Bone marrow (tissue), 2 donors: ENCODE measurements at places on chromosomes 5 and 9.
A peak's percentile ranks its signal among the peaks of the same experiment; 100 is the strongest.

DNA sequence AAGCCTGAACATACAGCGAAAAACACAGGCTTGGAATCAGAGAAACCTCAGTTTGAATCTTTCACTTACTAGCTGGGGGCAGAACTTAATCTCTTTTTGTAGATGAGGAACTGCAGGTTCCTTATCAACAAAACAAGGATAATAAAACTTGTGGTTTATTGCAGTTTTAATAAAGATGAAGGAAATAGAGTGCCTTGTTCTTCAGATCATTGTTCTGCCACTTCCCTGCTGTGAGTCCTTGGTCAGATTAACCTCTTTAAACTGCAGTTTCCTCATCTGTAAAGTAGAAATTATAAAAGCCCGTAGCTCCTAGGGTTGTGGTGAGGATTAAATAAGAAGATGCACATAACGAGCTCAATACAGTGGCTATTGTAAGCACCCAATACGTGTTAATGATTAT lies 57.4 kb downstream of the FEM1C start:
- no peak for DNase-seq

DNA sequence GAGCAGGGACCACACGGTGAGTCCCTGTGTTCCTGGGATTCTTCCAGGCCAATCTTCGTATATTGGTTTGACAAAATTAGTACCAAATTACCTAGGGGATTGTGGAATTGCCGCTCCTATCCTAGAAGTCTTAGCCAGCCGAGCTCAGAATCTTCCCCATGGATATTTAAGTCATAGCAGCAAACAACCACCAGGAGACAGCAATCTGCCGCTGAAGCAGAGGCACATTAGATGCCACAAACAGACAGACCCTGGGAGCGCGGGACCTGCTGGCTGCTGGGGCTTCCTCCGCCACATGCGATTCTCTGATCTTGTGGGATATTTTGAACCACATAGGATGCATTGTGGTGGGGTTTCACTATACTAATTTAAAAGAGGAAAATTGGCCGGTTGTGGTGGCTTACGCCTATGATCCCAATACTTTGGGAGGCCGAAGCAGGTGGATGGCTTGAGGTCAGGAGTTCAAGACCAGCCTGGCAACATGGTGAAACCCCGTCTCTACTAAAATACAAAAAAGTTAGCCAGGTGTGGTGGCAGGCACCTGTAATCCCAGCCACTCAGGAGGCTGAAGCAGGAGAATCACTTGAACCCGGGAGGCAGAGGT lies 31.7 kb upstream of the ZBTB43 start:
- DNase-seq, result no peak

DNA sequence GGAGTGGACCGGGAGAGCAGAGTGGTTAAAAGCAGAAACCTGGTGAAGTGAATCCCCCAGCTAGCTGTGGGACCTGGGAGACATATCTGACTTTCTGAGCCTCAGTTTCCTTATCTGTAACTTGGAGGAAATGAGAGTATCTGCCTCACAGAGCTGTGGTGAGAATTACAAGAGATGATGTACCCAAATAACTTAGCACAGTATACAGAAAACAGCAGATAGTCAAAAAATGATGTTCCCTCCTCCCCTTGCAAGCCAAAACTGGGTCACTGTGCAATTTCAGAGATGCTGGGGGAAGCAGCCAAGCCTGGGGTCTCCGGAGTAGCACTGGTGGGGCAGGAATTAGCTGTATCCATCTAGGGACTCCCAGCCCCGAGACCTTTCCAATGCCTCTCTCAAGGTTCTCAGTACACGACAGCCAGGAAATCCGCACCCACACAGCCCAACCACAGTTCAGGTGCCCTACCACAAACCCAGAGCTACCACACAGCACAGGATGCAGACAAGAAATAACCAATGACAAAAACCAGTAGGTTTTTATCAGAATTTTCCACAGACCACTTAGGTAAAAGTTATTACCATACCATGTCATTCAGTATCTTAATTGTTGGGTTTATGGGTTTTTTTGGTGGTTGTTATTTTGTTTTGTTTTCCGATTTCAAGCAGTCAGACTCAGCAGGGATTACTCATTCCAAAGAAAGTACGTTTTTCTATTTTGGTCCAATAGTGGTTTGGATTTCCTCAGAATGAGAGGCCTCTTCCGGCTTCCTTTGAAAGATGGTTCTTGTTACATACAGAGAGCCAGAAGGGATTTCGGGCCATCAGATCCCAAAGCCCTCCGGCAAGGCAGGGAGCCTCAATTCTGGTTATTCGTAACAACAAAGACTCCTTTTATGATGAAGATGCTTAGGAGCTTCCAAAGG lies 4.9 kb upstream of the HRH2 start:
- peak; percentile 53 for DNase-seq

- no peak for DNase-seq
These were observed 75.0 kb upstream of the NEK6 start for GRCh38 chr9:124182741-124183140.

GRCh38 chr5:32360906-32361305 lies 48.2 kb upstream of the MTMR12 start:
- no peak for DNase-seq

DNA sequence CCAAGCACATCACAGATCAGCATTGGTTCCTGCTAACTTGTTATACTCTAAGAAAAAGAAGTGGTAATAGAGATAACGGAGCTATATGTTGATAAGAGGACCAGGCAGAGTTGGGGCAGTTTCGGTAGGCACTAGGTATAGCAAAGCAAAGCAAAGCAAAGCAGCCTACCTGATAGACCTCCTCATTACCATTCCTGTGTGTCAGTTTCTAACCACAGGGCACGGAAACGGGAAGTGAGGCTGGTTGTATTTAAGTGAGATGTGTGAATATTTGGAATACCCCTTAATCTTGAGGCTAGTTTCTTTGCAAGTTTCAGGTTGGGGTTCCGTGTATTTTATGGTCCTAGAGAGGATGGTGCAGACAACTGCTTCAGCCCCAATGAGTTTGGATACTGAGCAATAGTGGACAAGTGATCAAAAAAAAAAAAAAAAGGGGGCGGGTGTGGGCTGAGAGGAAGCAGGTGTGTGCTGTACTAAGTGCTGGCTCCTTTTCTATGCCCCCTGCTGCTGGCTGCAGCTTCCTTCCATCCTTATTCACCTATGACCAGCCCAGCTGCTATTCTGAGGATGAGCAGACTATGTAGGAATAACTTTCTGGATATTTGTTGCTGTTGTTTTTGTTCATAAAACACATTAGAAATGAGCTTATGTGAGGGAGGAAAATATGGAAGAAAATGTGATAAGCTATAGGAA lies 183.3 kb downstream of the SH3GL2 start:
- DNase-seq, result no peak

GRCh38 chr9:137524981-137525317 lies 25.3 kb downstream of the PNPLA7 start:
- no peak for DNase-seq

- DNase-seq, result peak; percentile 45
These were observed 22.2 kb upstream of the CEP78 start for GRCh38 chr9:78213712-78214111.

DNA sequence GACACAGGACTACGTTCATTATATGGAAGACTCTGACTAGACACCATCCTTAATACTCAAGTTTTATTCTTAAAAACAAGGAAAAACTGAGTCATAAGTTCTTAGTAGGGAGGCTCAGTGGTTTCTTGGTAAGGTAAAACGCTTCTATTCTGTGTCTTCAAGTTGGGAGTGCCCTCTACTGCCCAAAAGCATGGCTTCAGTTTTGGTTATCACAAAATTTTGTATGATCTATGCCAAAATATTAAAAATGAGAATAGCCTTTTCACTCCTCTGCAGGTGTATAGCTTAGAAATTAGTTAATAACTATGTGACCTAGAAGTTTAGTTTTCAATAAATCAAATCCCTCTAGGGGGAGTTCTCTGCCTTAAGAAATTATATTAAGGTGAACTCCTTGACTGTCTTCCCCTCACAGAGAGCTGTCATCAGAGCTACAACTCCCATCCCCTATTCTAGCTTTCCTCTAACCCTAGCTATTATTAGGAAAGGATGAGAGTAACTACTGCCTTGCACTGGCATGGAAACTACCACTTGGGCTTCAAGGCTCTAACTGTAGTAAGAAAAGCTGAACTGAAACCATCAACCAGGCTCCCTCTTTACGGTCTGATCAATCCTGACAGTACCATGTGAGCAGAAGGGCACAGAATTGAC lies 189.7 kb downstream of the GNAQ start:
- DNase-seq, result no peak

DNA sequence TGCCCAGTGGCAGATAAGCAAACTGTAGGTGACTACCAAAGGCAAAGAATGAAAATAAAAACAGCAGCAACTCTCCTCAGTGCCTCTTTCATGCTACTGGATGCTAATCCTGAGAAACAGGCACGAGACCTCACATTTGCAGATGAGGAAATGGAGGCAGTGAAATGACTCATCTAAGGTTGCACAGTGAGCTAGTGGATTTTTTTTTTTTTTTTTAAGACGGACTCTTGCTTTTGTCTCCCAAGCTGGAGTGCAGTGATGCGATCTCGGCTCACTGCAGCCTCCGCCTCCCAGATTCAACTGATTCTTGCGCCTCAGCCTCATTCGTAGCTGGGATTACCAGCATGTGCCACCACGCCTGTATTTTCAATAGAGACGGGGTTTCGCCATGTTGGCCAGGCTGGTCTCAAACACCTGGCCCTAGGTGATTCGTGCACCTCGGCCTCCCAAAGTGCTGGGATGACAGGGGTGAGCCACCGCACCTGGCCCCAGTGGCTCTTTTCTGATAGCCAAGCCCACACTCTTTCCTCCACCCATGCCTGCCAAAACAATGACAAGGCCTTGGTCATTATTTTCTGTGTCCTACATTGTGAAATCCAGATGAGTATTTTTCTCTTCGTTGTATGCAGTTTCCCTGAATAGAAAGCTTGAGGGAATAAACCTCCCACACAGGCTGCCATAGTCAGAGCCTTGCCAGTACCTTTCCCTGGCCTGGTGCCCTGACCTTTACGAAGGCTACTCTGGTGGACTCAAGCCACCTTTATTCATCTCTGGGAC lies 19.2 kb downstream of the DOCK2 start:
- DNase-seq, result no peak

DNA sequence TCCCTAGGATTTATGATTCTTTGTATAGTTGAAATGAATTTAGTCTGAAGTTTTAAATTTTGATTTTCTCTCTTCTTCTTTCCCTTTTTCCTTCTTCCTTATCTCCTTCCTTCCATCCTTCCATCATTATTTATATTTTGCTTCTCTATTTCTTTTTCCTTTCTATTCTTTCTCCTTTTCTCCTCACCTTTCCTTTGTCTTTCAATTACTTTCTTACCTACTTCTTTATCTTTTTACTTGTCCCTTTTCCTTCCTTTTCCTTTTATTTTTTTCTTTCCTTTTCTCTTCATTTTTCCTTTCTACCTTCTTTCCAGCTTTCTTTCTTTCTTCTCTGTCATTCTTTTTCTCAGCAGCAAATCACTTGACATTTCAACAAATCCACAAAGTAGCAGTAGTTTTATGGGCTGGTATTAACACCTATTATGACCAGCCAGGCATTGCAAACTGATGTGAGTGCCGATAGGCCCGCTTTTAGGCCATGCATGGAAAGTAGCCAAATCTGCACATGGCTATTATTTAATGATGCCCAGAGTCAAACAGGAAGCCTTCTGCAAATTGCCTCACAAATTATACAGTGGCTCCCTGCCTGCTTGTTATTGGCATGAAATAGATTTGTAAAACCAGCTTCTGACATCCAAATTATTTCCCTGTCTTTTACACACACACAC lies 37.1 kb upstream of the NR3C1 start:
- no peak for DNase-seq

GRCh38 chr5:139561655-139562451 lies 714 bp downstream of the UBE2D2 start:
- DNase-seq, result peak; percentile 25

GRCh38 chr5:39198127-39198526 lies 21.2 kb downstream of the FYB1 start:
- DNase-seq, result no peak

DNA sequence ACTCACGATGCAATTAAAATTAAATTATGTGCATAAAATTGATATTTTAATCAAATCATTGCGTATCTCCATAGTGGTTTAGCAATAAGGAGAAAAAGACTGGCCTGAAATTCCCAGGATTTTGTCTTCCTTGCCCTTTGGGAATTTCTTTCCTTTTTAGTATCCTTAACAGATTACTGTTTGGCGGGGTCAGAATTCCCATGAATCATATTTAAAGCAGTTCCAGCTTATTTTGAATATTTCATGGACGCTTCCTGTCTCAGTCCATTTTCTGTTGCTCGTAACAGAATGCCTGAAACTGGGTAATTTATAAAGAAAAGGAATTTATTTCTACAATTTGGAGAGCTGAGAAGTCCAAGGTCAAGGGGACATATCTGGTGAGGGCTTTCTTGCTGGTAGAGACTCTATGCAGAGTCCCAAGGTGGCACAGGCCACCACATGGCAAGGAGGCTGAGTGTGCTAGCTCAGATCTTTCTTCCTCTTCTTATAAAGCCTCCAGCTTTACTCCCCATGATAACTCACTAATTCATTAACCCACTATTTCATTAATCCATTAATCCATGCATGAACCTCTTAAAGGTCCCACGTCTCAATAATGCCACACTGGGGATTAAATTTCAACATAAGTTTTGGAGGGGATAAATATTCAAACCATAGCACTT lies 37.8 kb downstream of the CDH6 start:
- DNase-seq, result no peak

DNA sequence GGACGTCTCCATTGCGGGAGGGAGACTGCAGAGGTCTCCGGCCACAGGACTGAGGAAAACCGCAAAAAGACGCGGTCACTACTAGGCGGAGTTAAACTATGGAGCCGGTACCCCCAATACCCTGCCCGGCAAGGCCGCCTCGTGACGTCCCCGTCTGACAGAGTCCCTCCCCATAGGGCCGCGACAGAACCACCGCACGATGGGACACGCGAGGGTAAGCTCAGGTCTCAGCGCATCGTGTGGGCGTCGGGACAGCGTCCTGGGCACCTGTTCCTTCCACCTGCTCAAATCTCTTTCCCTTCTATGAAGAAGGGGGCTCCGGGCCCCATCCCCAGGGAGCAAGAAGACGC lies 35.2 kb upstream of the GLDC start:
- DNase-seq, result no peak

GRCh38 chr5:143352691-143353090 lies 50.8 kb downstream of the NR3C1 start:
- DNase-seq, result no peak

DNA sequence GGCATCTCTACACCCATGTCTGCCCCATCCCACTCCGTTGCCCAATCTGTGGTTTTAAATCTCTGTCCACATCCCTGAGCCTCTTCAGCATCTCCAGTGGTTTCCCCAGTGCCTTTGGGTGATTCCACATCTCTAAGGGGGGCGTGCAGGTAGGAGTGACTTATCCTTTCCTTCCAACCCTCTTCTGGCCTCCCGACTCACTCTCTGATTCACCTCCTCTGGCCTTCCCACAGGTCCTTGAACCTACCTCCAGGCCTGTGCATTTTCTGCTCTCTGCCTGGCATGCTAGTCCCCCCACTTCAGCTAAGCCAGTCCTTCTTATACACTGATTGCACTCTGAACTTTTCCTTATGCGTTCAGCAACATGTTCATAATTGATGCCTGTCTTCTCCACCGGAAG lies 99.0 kb downstream of the RALGPS1 start:
- no peak for DNase-seq

DNA sequence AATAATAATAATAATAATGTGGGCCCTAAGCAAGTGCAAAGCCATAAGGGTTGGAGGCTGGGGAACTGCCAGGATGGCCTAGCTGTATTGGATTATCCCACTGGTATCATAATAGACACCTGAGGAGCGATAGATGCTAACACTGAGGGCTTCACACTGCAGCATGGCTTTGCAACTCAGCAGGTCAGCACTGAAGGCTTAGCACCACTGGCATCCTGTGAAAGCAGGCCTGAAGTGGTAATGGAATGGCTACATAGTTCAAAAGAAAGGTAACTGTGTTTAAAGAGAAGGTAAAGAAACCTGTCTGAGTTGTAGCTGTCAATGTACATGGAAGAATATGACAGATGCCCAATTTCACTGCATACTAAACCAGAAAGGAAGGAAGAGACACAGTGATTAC lies 359.0 kb downstream of the OSTF1 start:
- no peak for DNase-seq
